Left lobe of liver (tissue), 2 donors: ENCODE measurements at places on chromosomes 7 and 10. TPM values are rescaled to one million over a fixed set of nuclear protein-coding genes. Genes with fewer than 3 reads are reported as not detected.

- DNase-seq, result peak; percentile 38
These were observed 366.6 kb upstream of the SHH start for GRCh38 chr7:156178857-156179256.

Gene RET
- 1.1 TPM for total RNA-seq

- DNase-seq, result no peak
These were observed 4.8 kb upstream of the TAF3 start for GRCh38 chr10:7813481-7813880.

- DNase-seq, result no peak
These were observed 16.7 kb downstream of the RBP3 start for GRCh38 chr10:47364911-47365310.

GRCh38 chr7:598899-599298 lies 79.3 kb upstream of the PDGFA start:
- no peak for DNase-seq

Gene CTAGE4
- total RNA-seq, result 1.4 TPM

Gene C7orf57
- not detected for total RNA-seq

DNA sequence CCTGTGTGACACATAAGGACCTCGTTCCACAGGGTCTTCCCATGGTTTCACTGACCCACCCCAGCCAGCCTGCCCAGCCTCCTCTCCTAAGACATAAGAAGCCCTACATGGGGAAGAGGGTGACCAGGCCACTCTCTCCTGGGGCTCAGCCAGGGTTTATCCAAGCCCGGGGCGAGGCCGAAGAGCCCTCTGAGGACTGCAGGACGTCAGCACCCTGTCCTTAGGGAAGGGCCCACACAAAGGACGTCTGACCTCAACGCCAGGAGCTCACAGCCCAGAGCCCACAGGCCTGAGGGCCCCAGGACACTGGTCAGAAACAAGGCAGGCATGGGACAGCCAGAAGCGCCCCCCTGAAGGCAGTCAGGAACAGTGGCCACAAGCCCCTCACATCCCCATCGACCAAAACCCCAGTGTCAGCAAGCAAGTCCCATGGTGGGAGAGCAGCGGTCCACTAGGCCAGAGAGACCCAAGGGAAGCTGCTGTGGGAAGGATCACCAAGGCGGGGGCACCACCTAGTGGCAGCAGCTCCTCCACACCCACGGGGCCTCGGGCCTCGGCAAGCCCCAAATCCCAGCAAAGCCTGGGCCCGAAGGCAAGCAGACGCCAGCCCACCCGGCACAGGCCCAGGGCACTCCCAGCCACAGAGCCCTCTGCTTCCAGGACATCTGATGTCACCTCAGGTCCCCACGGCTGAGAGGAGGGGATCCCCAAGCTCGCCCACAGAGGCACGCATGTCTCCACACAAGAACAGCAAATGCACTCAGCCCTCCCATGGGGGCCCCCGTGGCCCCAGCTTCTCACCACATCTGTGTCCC lies 23.4 kb downstream of the MAD1L1 start:
- DNase-seq, result peak; percentile 58

DNA sequence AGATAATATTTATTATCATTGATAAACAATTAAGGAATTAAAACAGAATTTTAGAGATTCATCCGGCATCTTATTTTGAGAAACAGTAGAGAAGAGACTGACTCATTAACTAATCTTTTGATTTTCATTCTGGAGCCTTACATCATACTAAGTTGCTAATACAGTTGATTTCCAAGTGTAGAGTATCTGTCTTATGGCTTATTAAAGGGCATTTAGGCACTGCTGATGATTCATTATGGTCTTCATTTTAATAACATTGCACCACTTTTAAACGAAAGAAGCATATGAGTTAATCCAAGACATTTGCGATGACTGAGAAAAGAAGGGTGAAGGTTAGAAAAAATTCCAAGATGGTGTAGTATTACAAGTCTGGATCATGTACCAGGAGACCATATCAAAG lies 186.0 kb upstream of the CACNA2D1 start:
- no peak for DNase-seq

Gene FZD1
- 2.0 TPM for total RNA-seq

GRCh38 chr7:131188367-131189339 lies 139.0 kb upstream of the MKLN1 start:
- DNase-seq, result no peak

- no peak for DNase-seq
These were observed 10.2 kb downstream of the ALKBH4 start for GRCh38 chr7:102454468-102454867.

GRCh38 chr7:58086871-58087535 lies 637.0 kb downstream of the ZNF716 start:
- DNase-seq, result no peak

DNA sequence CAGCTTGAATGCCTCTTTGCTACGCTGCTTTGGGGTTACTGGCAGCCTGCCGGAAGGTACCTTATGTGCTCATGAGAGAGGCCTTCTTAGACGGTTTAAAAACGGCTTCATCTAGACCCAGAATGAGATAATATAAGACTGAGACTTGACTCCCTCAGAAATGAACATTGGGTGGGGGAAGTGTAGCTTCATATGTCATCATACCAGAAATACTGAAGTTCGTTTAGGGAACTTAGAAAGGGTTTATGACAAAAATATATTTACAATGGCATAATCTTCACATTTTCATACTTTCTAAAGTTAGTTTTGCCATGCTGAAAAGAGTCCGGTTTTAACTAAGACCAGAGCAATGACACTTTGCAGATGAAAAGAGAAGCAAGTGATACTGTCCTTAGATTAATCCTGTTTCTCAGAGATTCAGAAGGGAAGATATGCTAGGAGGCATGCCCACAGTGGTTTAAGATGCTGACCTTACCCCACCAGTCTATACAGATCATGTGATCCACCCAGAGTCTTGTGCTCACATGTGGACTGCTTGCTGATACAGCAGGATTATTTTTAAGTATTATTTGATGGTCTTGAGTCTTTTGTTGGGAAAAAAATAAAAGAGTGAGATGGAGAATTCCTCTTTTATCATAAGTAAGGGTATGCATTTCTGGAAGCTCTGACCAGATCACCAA lies 40.8 kb upstream of the HGF start:
- DNase-seq, result no peak
